NCI-H187 treated with DMSO at 0.1 percent for 48 hours (cell line): ENCODE measurements at places on chromosomes 4 and X.

GRCh38 chr4:162170509-162170908 is 6.7 kb upstream of the FSTL5 start:
- no peak for DNase-seq

DNA sequence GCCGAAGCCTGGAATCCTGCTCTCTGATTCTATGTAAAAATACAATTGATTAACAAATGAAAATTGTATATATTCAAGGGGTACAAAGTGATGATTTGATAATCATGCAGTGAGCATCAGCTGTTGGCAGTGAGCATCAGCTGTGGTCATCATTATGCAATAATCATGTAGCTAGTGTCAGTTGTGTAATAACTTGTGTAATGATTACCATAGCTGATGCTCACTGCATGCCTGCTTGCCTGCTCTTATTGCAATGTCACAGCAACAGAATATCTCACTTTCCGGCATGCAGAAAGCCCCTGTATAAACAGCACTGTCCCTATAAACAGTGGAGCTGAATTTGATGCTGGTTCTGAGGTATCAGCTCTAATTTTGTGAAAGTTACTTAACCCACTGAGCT is 46.8 kb downstream of the SULT1B1 start:
- DNase-seq = no peak

GRCh38 chrX:100319716-100320115 is 90.4 kb downstream of the PCDH19 start:
- DNase-seq = no peak

- DNase-seq = no peak
Measured at GRCh38 chr4:8594097-8595038, 1.8 kb downstream of the CPZ start.

DNA sequence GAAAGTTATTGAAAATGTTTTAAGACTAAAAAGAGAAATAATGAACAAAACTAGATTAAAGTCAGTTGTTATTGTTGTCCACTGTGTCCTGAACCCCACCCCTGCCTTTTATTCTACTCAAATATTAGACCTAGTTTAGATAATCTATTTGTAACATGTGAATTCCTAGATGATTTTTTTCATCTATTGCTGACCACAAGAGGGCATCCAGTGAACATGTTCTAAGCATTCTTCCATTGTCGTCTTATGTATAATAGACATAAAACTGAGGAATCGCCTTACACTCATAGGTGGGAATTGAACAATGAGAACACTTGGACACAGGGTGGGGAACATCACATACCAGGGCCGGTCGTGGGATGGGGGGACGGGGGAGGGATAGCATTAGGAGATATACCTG is 36.4 kb upstream of the HPRT1 start:
- no peak for DNase-seq

DNA sequence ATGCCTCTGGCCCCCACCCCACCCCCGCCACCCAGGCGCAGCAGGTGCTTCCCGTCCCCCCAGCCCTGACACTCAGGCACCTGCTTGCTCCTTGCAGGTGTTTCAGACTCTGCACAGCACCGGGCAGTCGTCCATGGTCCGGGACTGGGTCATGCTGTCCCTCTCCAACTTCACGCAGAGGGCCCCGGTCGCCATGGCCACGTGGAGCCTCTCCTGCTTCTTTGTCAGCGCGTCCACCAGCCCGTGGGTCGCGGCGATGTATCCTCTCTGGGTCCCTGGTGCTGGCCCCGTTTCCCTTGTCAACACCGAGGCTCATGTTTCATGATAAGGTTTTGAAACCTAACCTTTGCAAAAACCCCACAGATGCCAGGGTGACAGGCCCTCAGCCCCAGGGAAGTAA is 10.2 kb upstream of the MSANTD1 start:
- no peak for DNase-seq

DNA sequence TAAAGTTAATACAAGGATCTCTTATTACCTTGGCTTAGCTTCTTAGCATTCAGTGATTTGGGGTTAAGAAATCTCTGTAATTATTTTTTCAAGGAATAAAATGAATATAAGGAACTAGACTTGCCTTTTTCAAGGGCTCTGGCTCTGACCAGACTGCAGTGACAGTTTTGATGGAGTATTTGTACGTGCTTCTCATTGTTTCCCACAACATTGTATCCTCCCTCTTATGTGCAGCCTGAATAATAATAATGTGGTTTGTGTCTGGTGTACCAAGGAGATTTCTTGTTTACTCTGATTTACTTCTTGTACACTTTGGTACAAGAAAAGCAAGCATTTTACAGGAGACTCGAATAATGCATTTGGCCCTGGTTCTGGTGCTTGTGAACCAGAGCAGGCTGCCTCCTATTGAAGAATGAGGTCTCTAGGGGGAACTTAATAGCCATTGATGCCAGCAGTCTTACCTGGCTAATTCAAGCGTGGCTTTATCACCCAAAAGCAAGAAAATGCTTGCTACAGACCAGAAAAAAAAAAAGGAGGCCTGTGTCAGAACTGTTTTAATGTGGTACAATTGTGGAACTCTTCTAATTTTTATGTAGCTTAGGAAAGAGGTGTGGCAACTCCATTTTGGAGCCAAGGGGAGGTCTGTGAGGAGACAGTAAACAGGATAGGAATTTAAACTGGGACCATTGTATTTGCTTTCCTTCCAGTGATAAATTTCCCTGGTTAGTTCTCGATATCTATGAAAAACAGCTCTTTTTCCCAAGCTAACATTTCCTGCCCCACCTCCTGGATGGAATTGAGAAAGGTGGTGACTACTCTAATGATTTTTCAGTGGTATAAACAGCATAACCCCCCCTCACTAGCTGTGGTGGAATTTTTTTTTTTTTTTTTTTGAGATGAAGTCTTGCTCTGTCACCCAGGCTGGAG is 5.6 kb downstream of the OTC start:
- no peak for DNase-seq

DNA sequence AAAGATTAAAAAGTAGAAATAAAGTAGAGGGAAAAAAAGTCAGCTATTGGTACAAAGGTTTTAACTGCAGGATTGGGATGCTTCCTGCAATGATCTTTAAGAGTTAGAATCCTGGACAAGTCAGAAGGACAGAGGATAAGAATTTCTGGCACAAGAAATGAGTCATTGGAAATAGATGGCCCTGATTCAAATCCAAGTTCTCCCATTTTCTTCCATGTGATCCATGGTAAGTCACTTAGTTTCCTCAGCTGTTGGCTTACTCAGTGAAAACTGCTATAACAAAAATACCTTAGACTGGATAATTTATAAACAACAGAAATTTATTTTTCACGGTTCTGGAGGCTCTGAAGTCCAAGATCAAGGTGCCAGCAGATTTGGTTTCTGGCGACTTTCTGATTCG is 13.3 kb upstream of the TBC1D19 start:
- no peak for DNase-seq

DNA sequence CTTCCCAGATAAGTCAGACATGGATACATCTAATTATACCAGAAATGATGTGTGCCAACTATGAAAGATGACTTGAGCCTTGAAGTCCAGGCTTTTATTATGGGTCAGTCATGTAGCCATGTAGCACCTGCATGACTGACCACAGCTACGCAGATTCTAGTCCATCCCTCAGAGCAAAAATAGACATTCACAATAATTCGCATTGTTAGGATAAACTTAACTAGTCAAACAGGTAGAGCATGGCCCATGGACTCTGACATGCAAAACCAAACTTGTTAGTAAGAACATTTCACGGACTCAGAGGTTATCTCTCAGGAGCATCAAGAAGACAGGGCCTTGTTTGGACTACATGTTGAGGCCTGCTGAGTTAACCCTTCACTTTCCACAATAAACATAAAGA is 132.6 kb downstream of the PWWP3B start:
- no peak for DNase-seq

GRCh38 chr4:76681996-76682395 is 215.9 kb downstream of the SOWAHB start:
- no peak for DNase-seq

DNA sequence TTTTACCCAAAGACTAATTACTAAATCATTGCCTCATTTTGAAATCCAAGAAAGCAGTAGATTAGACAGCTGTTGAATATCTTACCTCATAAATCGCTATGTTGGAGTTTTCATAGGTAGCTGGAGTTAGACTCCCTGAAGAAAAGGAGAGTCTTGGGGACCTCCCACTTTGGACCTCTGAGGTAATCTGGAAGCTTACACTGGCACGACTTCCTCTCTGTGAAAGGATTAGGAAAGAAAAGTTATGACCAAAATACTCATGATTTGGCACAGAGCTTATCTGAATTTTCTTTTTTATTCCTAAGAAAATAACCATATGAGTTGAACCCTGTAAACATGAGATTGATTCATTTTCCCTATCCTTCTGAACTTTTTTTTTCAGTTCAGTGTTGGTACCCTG is 40.6 kb downstream of the GUCY2F start:
- no peak for DNase-seq

- DNase-seq = no peak
Measured at GRCh38 chrX:49915361-49916222, 6.8 kb upstream of the CLCN5 start.

DNA sequence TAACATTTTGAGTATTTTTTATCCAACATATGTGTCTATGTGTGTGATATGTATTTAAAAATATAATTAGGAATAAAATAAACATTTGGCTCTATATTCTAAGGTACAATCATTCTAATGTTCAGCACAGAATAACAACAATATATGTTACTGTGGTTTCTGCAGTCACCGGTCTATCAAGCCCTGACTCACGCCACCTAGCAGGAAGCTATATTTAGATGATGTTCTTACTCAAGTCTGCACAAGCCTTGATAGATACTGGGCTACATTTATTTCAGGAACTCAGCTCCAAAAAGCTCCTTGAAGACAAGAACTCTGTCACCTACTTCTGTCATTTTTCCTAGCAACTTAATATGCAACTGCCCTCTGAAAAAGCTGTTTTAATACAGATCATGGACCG is 152.0 kb upstream of the FTHL17 start:
- DNase-seq = no peak

GRCh38 chrX:6383917-6384316 is 151.0 kb downstream of the VCX3A start:
- DNase-seq = peak; percentile 14

- DNase-seq = no peak
Measured at GRCh38 chr4:72553540-72554337, 15.3 kb downstream of the ADAMTS3 start.

DNA sequence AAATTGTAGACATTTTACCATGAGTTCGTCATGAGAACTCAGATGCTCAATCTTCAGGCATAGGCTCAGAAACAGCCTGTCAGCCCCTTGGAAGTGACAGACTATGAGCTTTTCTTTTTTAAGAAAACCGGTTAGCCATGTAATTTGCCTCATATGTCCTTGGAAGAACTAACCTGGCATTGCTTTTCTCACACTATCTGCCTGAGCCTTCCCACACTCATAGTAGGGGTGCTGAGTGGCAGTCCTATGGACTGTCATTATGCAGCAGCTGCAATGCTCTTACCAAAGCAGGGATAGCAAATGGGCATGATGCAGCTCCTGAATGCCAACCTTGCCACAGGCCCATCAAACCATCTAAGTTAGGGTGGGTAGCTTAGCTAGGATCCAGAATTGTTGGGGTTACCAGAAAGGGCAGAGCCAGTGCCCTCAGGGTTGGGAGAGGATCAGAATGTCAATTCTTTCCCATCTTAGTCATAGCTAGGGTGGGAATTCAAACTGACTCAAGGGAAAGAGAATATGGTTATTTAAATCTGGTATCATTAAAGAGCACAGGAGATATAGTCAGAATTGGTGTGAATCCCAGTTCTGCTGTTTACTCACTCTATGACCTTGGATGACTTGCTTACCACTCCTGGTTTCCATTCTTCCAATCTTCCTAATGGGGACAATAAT is 230.6 kb upstream of the CPEB2 start:
- no peak for DNase-seq

GRCh38 chr4:159447296-159447695 is 344.4 kb downstream of the RAPGEF2 start:
- DNase-seq = no peak

GRCh38 chrX:65985922-65986588 is 53.8 kb downstream of the VSIG4 start:
- no peak for DNase-seq

GRCh38 chr4:149291463-149291862 is 524.2 kb downstream of the IQCM start:
- DNase-seq = no peak
